ENCODE measurements at places on chromosomes 7 and 10.

- peak; percentile 22 for DNase-seq
These were observed 5.9 kb downstream of the CPA2 start for GRCh38 chr7:130272381-130273080.

DNA sequence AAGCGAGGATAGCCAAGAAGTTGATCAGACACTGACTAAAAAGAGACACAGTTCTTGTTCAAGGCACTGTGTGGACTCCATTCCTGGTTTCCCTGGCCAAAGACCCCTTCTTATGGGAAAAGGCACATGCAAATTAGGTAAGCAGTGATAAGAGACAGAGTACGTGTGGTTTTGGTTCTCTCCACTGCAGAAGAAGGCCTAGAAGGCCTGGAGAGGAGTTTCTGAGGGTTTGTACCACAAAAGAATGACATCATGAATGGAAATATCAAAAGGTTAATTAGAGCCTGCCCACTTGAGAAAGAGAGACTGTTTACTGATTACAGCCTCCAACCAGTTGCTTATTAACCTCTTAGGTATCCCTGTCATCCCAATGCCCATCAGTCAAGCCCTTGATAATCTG, 137.5 kb downstream of the ZNF365 start:
- DNase-seq = no peak

- no peak for DNase-seq
These were observed 33.6 kb upstream of the XRCC2 start for GRCh38 chr7:152709287-152710152.

DNA sequence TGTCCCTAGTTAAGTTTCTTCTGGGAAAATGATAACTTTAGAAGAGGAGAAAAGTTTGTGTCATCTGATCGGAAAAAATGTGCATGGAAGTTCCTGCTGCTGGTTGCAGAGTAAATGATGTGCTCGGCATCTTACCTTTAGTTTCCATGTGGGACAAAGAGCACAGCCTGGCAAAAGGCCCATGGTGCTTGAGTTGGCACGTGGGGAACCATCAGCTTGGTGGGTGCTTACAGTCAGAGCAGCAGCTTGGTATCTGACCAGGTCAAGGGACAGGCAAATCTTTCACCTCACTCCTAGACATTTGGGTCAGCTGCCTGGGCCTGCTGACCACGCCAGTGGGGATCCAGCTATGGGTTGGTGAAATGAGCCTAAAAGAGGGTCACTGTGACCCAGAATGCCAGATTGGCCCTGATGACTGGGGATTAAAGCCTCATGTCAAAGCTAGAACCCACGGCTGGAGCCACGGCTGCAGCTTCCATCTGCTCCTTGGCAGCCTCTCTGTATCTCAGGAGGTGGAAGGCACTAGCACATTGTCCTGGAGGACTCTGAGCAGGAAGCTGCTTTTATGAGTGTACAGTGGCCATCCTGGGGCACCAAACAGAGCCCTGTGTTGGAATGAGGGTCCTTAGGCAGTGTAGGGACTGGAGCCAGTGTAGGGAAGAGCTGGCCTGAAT, 24.7 kb downstream of the VWC2 start:
- no peak for DNase-seq

- peak; percentile 67 for DNase-seq
These were observed 955 bp downstream of the DUS4L start for GRCh38 chr7:107564553-107565298.

DNA sequence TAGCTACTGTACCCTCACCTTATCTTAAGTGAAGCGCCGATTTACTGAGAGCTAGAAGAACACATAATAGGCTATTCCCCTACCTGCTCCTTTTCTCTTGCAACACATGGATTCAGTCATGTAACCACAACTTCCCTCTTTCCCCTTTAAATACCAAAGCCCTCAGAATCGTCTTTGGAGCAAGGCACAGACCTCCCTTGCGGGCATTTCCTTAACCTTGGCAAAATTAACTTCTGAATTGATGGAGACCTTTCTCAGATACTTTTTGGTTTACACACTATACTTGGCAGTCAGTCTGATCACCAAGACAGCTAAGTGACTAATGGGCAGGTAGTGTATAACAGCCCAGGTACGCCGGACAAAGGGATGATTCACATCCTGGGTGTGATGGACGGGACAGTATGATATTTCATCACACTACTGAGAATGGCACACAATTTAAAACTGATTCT, 72.7 kb upstream of the SEC61G start:
- no peak for DNase-seq

- DNase-seq = no peak
These were observed 159.8 kb downstream of the DIP2C start for GRCh38 chr10:529468-530230.

DNA sequence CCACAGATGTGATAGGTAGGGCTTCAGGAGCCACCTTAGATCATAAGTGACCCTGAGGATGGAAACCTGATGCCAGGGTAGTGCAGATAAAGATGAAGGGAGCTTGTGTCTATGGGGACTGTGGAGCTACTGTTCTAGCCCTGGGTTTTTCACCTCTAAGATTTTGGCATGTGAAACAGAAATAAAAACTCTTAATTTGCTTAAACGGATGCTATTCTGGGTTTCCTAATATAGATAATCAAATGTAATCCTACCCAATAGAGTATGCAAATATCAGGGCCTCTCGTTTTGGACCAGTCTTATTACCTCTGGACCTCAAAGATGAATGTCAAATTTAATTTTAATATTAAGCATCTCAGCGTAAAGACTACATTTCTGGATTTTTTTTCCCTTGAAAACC, 49.3 kb downstream of the ABCB4 start:
- DNase-seq = no peak

DNA sequence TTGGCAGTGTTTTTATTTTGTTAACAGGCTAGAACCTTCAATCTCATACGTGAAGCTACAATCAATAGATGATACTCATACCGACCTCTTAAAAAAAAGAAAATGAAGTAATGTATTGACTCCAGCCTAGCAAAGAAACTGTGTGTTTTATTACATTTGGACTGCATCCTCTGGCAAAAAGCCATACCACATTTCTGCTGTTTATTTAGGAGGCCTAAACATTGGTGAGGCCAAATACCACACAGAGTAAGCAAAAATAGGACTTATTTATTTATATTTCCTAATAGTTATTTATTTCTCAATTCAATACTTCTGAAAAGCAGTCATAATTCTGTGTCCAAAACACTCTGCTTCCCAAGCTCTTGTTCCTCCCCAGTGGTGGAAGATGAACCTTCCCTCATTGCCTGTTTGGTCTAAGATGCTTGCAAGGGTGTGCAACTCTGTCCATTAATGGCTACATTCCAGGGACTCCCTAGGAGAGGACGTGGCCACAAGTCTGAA, 398.8 kb upstream of the KLF6 start:
- DNase-seq = peak; percentile 42

- DNase-seq = no peak
These were observed 24.7 kb downstream of the STAM start for GRCh38 chr10:17668435-17669184.

GRCh38 chr7:154592388-154592787, 410.5 kb downstream of the PAXIP1 start:
- no peak for DNase-seq

DNA sequence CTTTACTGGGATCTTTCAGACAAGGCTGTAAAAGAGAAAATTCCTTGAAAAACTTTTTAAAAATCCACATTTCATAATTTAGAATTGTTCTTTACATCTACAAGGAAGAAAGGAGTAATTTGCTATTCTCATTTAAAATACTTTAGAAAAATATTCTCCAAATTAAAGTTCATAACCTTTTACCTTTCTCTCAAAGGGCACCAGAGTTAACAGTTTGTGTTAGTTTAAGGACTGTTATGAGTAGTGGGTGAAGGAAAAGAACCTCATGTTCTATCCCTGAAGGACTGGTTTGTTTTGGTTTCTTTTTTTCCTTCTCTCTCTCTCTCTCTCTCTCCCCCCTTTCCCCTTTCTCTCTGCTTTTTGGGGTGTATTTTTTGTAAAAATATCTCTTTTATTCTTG, 4.1 kb downstream of the AGMO start:
- DNase-seq = no peak

DNA sequence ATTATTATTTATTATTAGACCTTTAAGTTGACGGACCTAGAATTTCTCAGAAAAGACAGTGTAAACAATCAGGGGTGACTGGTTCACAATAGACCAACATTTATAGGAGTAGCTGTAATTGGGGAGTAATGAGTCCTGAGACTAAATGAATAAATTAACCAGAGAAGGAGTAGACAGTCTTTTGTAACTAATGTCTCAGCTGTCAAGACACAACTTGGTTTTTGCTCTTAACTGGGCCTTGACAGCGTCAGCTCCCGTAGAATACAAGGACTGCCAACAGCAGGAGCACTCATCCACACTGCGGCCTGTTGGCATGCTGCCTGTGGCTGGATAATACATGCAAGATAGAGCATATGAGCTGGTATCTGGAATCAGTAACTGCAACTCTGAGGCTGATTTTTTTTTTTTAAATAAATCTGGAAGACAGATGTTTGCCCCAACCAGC, 123.9 kb downstream of the CACNA2D1 start:
- DNase-seq = peak; percentile 71

DNA sequence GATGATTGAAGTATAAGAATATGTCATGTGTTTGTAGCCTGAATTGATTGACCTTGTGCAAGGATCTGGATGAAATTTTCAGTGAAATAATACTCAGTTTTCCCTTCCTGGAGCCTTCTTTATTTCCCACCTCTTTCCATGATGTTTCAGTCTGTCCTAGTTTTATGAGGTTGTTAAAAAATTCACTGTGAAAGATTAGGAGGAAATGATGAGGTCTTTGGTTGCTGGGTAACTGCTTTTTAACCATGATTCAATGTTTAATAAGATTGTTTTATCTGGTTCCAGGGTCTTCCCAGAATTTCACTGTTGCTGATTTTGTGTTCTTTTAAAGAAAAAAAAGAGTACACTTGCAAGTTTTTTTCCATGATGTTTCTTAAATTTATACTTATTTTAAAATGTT, 221.5 kb downstream of the MBL2 start:
- no peak for DNase-seq

- DNase-seq = peak; percentile 47
These were observed 104.0 kb downstream of the FAM107B start for GRCh38 chr10:14670551-14671240.

- DNase-seq = no peak
These were observed 144.0 kb downstream of the AUTS2 start for GRCh38 chr7:69742237-69742636.

DNA sequence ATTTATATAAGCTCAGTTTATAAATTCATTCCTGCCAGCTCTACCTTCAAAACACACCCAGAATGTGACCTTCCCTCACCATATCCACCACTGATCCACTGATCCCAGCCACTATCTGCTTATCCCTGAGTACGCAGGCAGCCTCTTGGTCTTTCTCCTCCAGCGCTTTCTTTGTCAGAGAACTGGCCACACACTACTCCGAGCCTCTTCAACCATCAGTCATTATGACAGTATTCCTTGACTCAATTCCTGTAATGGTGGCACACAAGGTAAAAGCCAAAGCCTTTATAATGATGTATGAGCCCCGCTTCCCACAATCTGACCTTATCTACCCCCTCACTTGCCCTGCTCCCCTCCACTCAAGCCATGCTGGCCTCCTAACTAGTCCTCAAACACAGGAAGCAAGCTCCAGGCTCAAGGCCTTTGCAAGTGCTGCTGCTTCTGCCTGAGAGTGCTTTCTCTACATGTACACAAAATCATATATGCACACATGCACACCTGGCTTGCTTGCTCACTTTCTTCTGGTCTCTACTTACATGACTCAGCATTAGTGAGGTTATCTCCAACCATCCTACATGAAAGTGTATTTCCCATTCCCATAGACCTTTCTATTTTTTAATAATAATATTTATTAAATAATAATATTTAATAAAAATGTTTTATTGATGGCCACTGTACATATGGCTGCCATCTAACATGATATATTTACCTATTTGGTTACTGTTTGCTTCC, 150.4 kb upstream of the FEZF1 start:
- no peak for DNase-seq

- no peak for DNase-seq
These were observed 33.9 kb downstream of the ADRA2A start for GRCh38 chr10:111110771-111111170.

DNA sequence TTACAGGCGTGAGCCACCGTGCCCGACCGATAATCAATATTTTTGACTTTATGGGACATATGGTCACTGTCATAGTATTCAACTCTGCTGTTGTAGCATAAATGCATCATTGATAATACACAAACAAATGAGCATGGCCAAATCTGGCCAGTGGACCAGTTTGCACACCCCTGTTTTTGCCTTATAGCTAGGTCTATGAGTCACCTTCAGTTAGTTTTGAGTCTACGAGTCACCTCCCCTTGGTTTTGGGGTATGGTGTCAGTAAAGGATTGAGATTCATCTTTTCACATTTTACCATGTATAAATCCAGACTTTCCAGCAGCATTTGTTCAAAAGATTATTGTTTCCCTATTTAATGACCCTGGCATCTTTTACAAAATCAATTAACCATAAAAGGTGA, 362.5 kb upstream of the NRP1 start:
- no peak for DNase-seq

DNA sequence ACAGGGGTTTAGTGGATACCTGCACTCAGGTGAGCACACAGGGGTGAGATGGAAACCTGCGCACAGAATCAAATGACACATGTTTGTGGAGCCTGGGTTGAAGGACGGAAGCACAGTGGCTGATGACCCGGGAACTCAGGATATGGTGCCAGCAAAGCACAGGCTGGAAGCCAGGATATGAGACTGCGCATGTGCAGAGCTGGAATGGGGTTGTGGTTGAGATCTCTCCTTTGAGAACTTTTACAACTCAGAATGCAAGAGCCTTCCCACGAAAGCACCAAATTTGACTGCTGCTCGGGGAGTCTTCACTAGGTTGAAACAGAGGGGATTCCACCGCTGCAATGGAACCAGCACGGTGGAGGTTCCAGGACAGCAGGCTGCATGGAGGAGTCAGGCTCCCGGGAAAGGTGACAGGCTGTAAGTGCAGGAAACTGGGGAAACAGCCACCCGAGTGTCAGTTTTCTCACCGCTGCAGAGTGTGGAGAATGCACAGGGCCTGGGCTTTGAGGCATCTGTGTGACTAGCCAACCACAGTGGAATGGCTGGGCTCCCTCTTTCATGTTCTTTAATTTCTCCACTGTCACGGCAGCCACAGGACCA, 133.4 kb upstream of the TCERG1L start:
- no peak for DNase-seq

GRCh38 chr7:75915416-75916156, 631 bp downstream of the POR start:
- DNase-seq = peak; percentile 25

DNA sequence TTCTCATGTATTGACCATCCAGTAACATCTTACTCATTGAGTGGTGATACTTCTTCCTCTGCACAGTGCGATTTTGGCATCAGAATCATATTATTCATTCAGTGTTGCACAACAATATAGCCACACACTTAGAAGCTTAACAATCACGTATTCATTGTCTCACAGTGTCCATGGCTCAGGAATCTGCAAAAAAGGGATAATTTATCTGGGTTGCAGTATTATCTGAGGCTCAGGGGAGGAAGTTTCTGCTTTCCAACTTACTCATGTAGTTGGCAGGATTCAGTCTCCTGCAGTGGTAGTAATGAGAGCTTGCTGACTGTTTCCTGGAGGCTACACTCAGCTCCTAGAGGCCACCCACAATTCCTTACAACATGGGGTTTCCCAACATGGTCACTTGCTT, 803.6 kb downstream of the SORCS1 start:
- DNase-seq = peak; percentile 31
